ENCODE measurements at places on chromosomes 12 and 14.

DNA sequence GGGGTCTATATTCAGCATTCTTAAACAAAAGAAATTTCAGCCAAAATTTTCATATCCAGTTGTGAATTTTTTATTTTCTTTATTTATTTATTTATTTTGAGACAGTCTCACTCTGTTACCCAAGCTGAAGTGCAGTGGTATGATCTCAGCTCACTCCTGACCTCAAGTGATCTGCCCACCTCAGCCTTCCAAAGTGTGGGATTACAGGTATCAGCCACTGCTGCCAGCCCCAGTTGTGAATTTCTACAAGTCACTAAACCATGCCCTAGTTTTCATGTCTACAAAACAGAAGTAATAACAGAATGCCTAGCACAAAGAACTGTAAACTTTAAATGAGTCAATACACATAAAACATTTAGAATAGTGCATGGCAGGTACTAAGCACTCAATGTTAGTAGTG is 254.2 kb downstream of the C12orf50 start:
- DNase-seq = no peak

DNA sequence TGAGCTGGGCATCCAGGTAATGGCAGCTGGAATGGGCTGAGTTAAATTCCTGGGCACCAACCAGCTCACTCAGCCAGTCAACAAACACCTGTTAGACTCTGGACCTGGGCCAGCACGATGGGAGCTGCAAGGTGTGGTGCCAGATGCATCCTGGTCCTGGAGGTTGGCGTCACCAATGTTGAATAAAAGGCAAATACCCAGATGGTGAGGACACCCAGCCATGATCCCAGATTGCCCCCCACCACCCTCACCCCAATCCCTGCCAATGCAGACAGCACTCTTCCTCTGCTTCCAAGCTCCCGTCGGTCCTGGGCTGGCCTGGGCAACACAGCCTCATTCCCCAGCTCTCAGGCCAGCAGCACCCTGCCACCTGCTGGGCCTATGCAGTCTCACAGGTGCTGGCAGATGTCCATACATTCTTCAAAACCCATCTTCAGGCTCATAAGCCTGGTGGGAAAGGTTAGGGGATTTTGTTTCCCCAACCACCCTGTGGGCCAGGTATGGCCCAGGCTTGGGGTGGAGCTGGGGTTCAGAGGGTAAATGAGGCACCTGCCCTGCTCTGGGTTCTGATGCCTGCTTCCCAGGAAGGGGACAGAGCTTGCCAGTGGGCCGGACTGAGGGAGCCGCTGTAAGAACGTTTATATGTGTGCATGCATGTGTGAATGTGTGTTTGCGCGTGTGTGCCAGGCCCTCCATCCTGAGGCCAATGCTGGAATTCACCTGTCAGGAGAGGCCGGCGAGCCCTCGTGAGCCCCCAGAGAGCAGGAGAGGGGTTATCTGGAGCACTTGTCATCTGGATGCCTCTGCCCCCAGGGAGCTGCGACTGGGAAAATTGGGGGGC is 58.0 kb downstream of the LGMN start:
- DNase-seq = peak; percentile 25

- no peak for DNase-seq
Observed at GRCh38 chr12:10220398-10221077, 7.9 kb downstream of the GABARAPL1 start.

- no peak for DNase-seq
Observed at GRCh38 chr14:78764240-78764639, 594.1 kb downstream of the NRXN3 start.

GRCh38 chr12:24960222-24960855 is 11.4 kb upstream of the BCAT1 start:
- peak; percentile 45 for DNase-seq

GRCh38 chr14:56173365-56173922 is 55.2 kb downstream of the PELI2 start:
- DNase-seq = no peak

GRCh38 chr12:10456856-10457255 is 3.7 kb upstream of the KLRC1 start:
- no peak for DNase-seq

GRCh38 chr12:41419131-41419893 is 231.2 kb downstream of the PDZRN4 start:
- DNase-seq = no peak

- no peak for DNase-seq
Observed at GRCh38 chr12:6980075-6980474, 9.4 kb downstream of the EMG1 start.

DNA sequence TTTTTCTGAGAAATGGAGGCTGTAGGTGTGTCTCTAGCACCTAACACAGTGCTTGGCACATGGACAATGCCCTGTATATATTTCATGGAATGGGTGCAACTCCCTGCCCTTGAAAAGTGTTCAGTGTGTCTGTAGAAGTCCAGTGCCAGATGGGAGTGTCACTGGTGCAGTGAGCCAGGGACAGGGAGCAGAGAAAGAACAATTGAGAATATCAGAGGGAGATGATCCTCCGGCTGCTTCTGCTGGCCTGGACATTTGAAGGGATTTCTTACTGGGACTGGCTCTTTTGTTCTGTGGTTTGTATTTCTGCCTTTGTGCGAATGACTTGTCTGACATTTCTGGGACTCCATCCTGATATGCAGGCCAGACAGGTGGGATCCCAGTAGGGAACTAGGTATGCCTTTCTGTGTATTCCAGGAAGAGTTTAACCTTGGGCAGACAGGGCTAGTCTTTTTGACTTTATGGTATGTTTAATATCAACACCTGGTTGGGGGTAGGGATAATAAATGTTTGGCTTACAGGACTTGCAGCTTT is 328.0 kb downstream of the NRXN3 start:
- DNase-seq = no peak

DNA sequence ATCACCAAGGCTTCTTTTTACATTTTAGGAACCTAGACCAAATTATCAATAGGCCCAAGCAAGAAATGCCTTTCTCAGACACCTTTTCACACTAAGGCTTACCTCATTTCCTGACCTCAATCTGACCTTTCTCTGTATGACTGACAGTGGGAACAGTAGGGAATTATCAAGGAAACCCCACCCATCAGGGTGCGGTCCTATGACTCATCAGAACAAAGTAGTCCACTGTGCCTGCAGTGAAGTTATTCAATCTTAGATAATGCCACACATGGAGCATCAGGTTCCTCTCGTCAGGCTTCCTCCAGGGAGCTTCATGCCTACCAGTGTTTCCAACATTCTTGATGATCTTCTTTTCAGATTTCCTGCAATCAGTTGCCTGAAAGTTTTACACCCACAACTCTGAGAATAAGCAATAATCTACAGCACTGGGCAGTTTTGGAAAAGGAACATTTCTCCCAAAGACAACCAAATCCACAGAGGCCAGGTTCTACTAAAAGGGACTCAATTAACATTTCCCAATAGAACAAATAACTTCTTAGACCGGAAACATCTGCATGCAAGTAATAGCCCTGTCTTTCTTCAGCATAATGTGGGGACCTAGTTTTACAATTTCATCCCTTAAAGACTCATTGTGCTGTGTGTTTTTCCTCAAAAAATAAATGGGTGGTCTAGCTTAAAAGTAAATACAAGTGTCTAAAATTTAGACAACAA is 35.9 kb upstream of the TMTC2 start:
- DNase-seq = peak; percentile 53

DNA sequence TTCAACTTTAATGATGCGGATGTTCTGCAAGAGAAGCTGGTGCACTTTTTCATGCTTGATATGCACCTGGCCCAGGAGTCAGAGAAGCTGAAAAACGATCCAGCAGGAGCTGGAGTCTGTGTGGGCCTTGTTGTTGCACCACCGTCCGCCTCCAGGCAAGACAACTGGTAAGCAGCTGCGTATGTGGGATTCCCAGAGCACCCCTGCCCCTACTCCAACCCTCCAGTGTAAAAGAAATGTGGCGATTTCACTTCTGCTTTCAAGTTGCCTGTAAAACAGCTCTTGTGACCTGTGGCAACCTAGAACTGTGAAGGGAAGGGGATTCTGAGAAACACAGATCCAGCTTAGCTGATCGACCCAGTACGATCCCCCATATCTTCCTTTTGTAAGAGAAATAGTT is 154.1 kb upstream of the PELI2 start:
- DNase-seq = no peak

- no peak for DNase-seq
Observed at GRCh38 chr14:80977221-80977620, 21.8 kb downstream of the TSHR start.

GRCh38 chr12:128190614-128191013 is 76.4 kb upstream of the TMEM132C start:
- DNase-seq = no peak

- no peak for DNase-seq
Observed at GRCh38 chr12:89943463-89943862, 234.8 kb upstream of the ATP2B1 start.

DNA sequence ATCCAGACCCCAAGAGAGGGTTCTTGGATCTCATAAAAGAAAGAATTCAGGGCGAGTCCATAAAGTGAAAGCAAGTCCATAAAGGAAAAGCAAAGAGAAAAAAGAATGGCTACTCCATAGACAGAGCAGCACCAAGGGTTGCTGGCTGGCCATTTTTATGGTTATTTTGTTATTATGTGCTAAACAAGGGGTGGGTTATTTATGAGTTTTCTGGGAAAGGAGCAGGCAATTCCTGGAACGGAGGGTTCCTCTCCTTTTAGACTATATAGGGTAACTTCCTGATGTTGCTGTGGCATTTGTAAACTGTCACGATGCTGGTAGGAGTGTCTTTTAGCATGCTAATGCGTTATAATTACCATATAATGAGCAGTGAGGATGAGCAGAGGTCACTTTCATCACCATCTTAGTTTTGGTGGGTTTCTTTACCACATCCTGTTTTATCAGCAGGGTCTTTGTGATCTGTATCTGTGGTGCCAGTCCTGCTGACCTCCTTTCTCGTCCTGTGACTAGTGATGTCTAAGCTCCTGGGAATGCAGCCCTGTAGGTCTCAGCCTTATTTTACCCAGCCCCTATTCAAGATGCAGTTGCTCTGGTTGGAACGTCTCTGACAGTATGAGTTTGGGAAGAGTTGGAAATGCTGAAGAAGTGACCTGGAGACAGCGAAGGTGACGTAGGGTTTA is 100.5 kb downstream of the ZNF664 start:
- no peak for DNase-seq

DNA sequence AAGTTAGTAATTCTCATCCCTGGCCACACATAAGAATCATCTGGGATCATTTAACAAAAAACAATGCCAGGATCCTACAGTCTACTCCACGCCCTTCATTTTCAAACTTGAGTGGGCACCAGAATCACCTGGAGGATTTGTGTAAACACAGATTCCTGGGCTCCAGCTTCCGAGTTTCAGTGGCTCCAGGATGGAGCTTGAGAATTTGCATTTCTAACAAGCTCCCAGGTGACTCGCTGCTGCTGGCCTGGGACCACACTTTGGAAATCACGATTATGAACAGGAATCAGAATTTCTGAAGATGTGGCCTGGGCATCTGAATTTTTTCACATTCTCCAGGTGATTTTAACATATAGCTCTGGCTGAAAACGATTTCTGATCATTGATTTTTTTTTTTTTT is 234.8 kb downstream of the CACNA1C start:
- no peak for DNase-seq

GRCh38 chr14:44586910-44587309 is 79.8 kb upstream of the FSCB start:
- no peak for DNase-seq

- DNase-seq = no peak
Observed at GRCh38 chr14:91351512-91351862, 66.1 kb downstream of the CCDC88C start.

DNA sequence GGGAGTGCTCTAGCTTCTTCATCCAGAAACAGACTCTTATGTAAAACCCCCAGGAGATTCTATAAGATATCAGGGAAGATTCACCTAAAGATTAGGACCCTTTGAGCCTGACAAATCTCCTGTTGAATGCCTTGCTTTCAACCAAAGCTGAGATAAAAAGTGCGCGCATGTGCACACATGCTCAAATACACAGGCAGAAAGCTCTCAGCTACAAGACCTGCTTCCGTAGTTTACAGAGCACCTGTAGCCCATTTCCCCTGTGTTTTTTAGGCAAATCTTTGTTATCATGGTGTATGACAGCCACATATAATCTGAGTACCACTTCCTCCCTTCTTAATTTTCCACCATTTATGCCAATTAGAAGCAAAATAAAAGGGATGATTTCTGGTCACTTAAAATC is 866.9 kb downstream of the NRXN3 start:
- no peak for DNase-seq

GRCh38 chr12:6123258-6123657 is 1.2 kb downstream of the VWF start:
- no peak for DNase-seq

GRCh38 chr14:82757776-82758175 is 1224.1 kb upstream of the SEL1L start:
- no peak for DNase-seq

DNA sequence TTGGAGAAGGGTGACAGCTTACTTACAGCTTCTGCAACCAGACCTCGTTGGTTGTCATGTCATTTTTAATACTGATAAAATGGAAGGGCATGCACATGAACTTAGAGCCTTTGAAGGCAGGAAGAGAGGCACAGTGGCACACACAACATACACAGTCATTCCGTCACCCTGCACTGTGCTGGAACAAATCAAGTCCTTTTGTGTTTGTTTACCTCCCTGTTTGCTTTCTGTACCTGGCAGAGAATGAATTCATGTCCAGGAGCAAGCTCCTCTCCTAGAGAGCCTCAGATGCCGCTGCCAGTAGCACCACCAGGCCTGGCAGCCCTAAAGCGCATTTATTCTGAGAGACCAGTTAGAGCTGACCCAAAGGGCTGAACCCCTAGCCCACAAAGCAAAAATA is 460.3 kb downstream of the EGLN3 start:
- DNase-seq = no peak

DNA sequence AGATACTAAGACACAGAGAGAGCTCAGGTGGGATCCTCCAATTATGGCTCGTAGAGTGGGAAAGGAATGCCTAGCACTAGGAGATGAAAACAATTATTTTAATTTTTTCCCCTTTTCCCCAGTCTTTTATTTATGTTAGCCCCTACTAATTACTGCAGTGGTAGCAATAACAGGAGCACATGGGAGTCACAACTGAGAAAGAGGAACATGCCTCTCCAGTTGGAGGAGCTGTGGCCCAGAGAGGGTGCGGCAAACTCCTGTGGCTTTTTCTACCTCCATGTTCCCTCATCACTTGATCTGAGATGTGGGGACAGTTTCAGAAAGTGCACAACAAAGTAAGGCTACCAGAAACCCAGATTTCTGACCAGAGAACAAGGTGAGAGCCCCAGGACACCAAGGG is 25.9 kb upstream of the POC1B start:
- DNase-seq = no peak

Data from kidney capillary endothelial cell (primary cell).